DMS53 (cell line): ENCODE measurements at places on chromosomes 3 and 15.

- no peak for DNase-seq
Measured at GRCh38 chr3:48467110-48467454, 20.5 kb downstream of the ATRIP start.

DNA sequence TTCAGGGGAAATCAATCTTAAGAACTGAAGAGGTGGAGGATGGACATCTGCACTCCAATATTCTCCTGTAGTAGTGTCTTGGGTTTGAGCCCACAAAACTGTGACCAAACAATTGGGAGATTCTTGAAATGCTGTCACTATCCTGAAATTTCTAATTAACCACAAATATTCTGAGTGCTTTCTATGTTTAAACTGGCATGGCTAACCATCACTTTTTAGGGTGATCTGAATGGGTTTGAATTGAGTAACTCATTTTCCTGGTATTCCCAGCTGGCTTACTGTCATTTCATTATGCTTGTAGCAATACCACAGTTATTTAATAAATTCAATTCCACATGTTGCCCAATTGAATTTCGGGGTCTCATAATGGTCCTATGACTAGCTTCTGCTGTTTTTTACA is 216.9 kb upstream of the DCBLD2 start:
- DNase-seq: no peak

- DNase-seq: peak; percentile 79
Measured at GRCh38 chr3:130529486-130530215, 12.7 kb downstream of the COL6A6 start.

DNA sequence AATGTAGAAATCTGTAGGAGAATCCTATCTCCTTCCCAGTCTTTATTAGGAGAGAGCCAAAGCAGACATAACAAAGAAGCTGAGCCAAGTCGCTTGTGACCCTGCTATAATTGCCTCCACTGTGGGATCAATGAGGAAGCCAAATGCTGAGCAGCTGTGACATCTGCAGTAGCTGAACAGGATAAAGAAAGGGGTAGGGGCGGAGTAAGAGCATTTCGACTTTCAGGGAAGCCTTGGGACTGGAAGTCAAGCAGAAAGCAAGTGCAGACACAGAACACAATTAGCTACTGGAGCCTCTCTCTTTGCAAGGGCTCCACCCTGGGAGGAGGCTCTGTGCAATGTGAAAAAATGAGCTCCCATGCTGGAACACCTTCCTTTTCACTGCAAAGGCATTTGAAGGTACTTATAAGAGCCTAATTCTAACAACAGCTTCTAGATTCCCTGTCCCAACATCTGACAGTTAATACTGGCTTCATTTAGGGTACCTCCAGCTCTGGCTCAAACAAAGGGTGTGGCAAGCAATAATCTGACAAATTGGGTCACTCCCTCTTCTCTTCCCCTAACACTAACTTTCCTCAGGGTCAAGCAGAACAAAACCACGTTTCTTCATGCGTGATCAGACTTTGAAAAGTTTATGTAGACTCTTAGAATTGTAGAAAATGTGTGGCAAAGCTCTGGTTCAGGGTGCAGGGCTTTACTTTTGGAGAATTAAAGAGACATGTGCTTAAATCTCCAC is 166.4 kb downstream of the CADPS start:
- DNase-seq: no peak

DNA sequence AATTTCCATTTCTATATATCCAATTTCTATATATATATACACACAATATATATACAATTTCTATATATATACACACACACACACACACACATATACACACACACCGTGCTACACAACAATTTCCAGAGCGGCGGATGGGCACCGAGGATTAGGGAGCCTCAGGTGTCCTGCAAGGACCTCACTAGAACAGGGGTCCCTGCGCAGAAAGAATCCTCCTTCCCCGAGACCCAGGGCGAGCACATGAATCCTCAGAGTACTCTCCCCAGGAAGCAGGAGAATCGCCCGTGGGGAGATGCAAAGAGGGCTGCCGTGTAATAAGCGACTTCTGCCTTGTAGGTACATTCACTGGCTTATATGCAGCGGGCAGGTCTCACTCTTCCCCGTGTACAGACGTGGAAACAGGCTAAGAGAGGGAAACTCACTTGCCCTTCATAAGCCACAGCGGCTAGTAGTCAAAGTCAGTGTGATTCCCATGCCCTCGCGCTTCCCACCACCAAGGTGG is 467 bp downstream of the PIF1 start:
- DNase-seq: peak; percentile 62

GRCh38 chr3:57977818-57978235 is 30.4 kb upstream of the FLNB start:
- no peak for DNase-seq

DNA sequence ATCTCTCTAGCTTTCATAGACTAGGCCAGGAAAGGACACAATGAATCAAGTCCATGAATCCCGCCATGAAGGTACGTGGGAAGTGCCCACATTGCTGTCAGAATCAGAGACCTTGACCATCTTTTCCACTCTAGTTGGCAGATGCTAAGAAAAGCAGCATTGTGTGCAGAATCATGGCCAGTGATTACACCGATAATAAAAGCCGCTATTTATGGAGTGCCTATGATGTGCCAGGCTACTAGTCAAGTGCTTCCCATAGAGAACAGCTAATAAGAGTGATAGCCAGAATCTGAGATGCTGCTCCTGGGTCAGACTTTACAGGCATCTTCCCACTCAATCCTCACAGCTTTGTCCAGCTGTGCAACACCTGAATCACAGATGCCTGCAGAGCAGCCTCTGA is 13.2 kb upstream of the RPL32 start:
- DNase-seq: no peak

DNA sequence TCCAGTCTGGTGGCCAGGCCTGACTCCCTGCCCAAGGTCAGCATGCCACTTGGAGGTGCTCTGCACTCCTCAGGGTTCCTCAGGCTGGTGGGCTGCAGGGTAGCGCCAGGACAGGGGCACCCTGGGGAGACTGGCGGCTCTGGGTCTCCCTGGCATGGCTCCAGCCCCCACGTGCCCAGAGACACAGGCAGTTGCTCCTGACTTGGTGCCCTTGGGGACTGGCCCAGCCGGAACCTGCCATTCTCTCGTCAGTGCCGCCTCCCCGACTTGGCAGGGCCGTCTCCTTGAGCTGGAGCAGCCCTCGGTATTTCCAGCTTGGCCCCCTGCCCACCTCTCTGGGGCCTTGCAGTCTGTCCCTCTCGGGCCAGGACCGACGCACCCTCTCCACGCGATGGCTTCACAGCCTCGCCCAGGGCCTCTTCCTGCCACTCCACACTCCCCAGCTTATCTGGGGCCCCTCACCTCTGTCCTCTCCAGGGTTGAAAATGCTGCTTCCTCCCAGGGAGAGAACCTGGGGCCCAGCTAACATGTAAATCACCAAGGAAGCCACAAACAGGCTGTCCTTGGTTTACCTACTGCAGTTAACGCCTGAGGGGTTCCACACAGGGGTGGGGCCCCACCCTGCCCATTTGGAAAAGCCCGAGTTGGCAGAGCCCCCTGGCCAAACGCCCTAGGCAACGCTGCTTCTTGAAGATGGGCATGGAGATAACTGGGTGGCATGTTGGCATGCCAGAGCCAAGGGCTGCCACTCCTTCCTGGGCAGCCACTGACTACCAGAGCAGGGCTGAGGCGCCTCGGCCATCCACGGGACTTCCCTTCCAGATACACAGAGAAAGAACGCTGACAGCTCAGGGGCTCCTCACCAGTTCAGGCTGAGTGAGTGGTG is 61.4 kb downstream of the SMAD6 start:
- no peak for DNase-seq

DNA sequence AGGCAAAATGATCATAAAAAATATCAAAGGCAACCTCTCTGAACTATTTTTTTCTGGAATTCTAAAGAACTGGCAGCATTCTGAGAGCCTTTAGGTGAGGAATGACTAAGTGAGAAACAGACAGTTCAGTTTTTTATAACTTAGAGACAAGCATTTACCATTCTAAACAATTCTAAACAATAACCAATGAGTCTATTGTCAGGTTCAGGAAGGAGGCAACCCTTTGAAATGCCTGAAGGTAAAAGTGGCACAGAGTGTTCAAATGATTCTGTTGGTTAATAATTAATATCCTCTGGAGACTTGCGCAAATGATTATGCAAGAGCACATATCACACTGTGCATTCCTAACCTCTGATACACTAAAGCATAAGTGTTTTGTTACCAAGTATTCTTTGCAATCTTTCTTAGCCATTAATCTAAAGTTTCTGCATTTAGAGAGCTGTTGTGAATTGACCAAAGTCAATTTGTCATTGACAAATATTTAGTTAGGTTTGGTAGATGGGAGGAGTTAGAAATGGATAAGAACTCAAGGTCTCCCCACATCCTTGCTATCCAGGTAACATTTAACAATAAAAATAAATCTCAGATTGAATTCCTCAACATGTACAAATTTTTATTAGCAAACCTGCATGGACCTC is 9.2 kb upstream of the TGFBR2 start:
- peak; percentile 82 for DNase-seq

- no peak for DNase-seq
Measured at GRCh38 chr3:138468886-138469285, 34.5 kb downstream of the ESYT3 start.

- no peak for DNase-seq
Measured at GRCh38 chr15:39365161-39365560, 215.7 kb upstream of the THBS1 start.

DNA sequence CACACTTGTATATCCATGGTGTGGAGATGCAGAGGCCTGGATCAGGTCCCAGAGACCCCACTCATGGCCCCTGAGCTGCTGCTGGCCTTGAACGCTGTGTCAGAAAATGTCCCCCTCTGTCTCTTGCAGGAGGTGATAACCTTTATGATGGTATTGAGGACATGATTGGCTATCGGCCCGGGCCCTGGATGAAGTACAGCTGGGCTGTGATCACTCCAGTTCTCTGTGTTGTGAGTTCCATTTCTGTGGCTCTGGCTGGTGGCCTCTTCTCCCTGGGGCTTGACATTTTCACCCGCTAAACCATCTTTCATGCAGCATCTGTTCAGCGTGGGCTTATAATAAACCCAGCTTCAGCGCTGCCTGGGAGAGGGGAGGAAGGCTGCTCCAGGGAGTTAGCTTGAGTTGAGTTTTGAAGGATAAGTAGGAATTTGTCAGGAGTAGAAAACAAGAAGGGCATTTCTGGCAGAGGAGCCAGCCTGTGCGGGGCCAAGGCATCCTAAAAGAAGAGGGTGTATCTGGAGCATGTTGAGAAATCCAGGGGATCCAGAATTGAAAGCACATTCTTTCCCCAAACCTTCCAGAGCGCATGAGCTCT is 61.1 kb downstream of the GRIP2 start:
- DNase-seq: no peak

DNA sequence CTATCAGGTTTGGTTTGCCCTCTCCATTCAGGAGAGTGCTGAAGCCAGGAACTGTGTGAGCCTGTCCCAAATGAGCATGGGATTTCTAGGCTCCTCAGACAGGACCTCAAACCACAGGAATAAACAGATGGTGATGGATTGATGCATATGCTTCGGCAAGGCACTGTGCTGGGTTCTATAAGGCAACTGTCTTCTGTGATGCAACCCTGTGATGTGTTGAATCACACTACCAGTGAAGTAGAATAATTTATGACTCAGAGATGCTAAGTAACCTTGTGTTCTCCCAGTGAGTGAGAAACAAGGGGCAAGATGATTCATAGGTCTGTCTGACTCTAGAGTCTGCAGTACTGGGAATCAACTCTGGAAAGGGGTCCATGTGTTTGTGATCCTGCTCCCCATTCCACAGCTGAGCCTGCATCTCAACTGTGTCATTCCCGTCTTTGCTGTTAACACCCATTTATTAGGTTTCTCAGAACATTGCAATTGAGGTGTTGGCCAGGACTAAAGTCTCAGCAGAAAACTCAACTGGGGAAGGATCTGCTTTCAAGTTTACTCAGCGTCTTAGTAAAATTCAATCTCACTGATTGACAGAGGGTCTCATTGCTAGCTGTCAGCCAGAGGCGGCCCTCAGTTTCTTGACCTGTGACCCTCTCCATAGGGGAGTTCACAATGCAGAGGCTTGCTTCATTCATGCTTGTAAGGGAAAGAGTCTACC is 510.1 kb upstream of the CFAP20DC start:
- peak; percentile 13 for DNase-seq

GRCh38 chr15:55758580-55758986 is 15.6 kb upstream of the PRTG start:
- no peak for DNase-seq

DNA sequence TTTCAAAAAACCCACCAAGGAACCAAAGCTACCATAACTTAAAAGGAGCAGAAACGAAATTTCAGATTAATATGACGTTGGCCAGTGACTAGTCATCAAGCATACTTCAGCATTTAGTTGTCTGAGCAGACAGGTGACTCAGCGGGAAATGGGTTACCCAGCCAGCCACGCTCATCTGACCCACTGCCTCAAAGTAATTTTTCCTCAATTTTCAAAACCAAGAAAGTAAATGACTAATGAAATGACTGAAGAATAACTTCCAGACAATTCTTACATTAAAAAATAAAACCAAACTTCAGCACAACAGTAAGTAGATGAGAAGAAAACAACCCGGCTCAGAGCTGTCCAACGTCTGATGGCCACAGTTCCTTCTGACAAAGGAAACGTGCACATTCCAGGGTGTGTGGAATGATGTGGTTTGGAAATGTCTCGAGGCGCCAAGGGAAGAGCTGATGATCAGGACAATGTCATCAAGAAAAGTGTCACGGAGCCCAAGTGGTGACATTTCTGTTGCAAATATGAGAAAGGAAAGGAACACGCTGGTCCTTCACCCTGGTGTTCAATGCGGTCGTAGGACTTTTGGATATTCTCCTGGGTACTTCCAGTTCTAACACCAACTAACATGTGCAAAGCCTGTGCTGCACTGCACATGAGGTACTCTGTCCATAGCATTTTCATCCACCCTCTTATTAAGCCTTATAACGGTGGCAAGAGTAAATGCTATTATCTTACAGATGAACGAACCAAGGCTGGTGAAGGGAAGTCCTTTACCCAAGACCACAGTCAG is 79.1 kb downstream of the FOXP1 start:
- no peak for DNase-seq

- no peak for DNase-seq
Measured at GRCh38 chr3:58864480-58864879, 185.3 kb downstream of the CFAP20DC start.

- no peak for DNase-seq
Measured at GRCh38 chr3:173096994-173097785, 43.8 kb downstream of the SPATA16 start.

DNA sequence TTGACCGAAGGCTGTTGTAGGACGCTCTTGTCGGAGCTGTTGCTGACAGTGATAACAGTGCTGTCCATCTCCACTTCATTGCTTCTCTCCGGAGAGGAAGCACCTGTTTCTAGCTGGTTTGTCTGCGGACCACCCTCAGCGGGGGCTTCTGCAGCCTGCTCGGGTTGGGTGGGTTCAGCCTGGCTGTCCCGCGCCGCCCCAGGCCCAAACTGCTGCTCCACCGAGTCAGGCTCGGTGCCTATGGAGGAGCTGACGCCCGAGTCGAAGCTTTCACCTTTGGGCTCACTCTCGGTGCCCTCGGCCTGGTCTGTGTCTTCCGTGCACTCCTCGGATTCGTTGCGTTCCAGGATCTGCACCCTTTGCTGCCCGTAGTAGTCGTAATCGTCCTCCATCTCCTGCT is 56.9 kb downstream of the TIGIT start:
- no peak for DNase-seq
